Lung (tissue), 17 donors: ENCODE measurements at places on chromosomes 3 and 15. TPM values are rescaled to one million over a fixed set of nuclear protein-coding genes. Genes with fewer than 3 reads are reported as not detected.

GRCh38 chr3:186552408-186553031 lies 8.3 kb upstream of the CRYGS start:
- DNase-seq: no peak

PRSS50 gene
- polyA plus RNA-seq: 0.16 TPM

- no peak for DNase-seq
These were observed 34.6 kb downstream of the NR2E3 start for GRCh38 chr15:71844916-71845315.

GRCh38 chr3:56683122-56683817 lies at the start of gene TASOR:
TASOR (minus strand) TSS chr3:56683265; CDS start chr3:56683006, 259 bp downstream.
- peak; percentile 82 for DNase-seq

DNA sequence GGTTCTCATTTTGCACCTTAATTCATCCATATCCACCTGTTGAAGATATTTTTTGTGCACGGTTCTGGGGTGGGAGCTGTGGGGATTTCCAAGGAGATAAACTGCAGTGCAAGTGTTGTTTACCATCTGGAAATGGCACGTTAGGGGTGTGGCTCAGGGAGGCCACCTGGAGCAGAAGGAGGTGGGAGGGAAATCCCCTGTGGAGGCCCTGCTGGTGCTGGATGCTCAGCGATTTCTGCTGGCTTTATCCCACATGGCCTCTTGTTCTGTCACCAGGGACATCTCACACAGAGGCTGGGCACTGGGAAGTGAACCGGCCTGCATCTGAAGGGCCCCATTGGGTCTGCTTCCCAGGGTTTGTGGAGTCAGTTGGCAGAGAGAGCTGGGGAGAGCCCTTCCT lies 24.3 kb downstream of the TRPM1 start:
- no peak for DNase-seq

GRCh38 chr3:13561376-13561775 lies 12.5 kb downstream of the FBLN2 start:
- no peak for DNase-seq

GMPPB gene
- polyA plus RNA-seq: 64.8 TPM

GRCh38 chr3:156741935-156742334 lies 67.5 kb downstream of the TIPARP start:
- no peak for DNase-seq
